A549 treated with dexamethasone at 1 μM for 4 hours (cell line): ENCODE measurements at places on chromosomes 5 and 9. TPM values are rescaled to one million over a fixed set of nuclear protein-coding genes. Genes with fewer than 3 reads are reported as not detected.

The SGCD gene
- total RNA-seq: 4.1 to 5.3 TPM (median 4.9 TPM) in 5 replicates

The RASGRF2 gene
- total RNA-seq: 1.1 to 1.5 TPM (median 1.4 TPM) in 5 replicates

The ANP32B gene
- total RNA-seq: 290 to 314 TPM (median 307 TPM) in 5 replicates

The HRCT1 gene
- total RNA-seq: 0.14 to 0.40 TPM (median 0.18 TPM) in 5 replicates

The GLE1 gene
- 27.2 to 35.5 TPM (median 32.7 TPM) in 5 replicates for total RNA-seq

The DCTN4 gene
- total RNA-seq: 16.6 to 24.2 TPM (median 20.5 TPM) in 5 replicates

The PCDHA12 gene
- total RNA-seq: 2.8 to 3.7 TPM (median 2.9 TPM) in 5 replicates

The HEXB gene
- 102 to 119 TPM (median 114 TPM) in 5 replicates for total RNA-seq
